NCI-H69 (cell line): ENCODE measurements at places on chromosomes 7 and 10.

GRCh38 chr10:109972372-109973001 is 35.3 kb upstream of the ADD3 start:
- DNase-seq: no peak

GRCh38 chr10:88617772-88618300 is 31.3 kb downstream of the LIPJ start:
- no peak for DNase-seq

- DNase-seq: peak; percentile 76
Measured at GRCh38 chr7:82534684-82535083, 91.1 kb upstream of the CACNA2D1 start.

DNA sequence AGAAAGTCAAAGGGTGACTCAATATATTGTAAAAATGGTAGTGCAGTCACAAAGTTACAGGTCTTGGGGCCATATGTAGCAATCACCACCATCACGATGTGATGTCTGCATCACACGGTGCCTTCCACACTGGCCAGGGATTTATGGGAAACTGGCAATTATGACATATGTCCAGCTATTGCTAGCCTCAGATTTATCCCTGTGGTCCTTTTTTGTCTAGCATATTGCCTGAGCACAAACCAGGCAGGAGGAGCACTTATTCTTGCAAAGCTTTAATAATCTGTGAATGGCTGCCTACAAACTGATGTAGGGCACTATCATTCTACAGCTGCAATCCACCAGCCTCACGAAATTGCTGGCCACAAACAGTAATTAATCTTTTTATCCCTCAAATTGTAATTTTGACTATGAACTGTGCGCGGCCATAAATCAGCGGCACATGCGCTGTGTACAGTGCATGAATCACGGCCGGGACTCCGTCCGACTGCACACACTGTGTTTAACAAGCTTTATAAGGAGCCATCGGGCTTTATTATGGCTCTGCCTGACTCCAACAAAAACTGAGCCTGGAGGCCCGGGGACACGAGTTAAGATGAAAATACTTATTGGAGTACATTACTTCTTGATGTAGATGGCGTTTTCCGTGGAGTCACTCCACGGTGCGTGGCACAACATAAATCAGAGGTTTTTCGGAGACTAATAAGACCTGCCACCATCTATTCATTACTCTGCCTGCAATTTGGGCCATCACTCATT is 115.2 kb downstream of the EBF3 start:
- peak; percentile 79 for DNase-seq

GRCh38 chr10:11183015-11183414 is 165.3 kb downstream of the CELF2 start:
- DNase-seq: no peak

GRCh38 chr7:156943091-156944041 is 6.1 kb upstream of the NOM1 start:
- DNase-seq: peak; percentile 40
